NCI-H524 (cell line): ENCODE measurements at places on chromosomes 3 and 15.

DNA sequence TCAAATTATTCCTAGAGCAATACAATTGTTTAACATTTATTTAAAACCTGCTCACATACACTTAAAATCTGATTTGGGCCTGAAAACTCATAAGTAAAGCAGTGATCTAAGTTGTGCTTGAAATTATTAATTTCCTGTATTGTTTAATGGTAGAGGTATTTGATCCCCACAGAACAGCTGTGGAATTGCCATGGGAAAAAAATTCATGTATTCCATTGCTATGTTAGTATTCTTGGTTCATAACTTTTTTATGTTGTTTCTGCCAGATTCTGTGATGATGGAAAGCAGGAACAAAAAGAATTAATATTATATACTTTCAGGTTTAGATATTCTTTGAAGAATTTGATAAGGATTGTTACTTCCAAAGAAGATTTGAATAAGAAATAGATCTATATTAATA lies 831.5 kb upstream of the NR2F2 start:
- no peak for DNase-seq

- DNase-seq: no peak
Measured at GRCh38 chr3:10764259-10765051, 51.6 kb upstream of the SLC6A11 start.

GRCh38 chr3:150663461-150663860 lies 40.3 kb downstream of the ERICH6 start:
- DNase-seq: no peak

- DNase-seq: no peak
Measured at GRCh38 chr15:42343596-42344232, 15.6 kb upstream of the CAPN3 start.

DNA sequence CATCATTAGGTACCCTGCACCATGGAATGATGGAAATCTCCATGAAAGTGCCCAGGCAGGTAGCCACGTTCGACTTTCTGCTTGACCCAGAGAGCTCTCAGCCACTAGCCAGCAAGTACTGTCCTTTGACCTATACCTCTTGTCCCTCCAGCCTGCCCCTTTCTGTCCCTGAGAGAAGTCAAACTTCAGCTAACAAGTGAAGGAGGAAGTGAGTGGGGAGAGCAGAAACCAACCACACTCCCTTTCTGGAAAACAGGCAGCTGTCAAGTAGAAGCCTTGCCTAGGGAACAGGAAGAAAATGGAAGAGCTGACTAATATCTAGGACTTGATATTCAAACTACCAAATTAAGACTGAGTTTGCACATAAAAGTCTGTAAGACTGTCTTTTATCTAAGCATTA lies 30.3 kb upstream of the FSTL1 start:
- DNase-seq: no peak

GRCh38 chr3:60742606-60743145 lies 508.6 kb downstream of the FHIT start:
- no peak for DNase-seq

- peak; percentile 89 for DNase-seq
Measured at GRCh38 chr15:85600001-85600400, 194.7 kb downstream of the KLHL25 start.

GRCh38 chr3:36124118-36124796 lies 256.0 kb upstream of the STAC start:
- peak; percentile 14 for DNase-seq

- no peak for DNase-seq
Measured at GRCh38 chr3:139838269-139838957, 96.6 kb upstream of the CLSTN2 start.

- DNase-seq: no peak
Measured at GRCh38 chr3:52839892-52840545, 5.2 kb upstream of the MUSTN1 start.

DNA sequence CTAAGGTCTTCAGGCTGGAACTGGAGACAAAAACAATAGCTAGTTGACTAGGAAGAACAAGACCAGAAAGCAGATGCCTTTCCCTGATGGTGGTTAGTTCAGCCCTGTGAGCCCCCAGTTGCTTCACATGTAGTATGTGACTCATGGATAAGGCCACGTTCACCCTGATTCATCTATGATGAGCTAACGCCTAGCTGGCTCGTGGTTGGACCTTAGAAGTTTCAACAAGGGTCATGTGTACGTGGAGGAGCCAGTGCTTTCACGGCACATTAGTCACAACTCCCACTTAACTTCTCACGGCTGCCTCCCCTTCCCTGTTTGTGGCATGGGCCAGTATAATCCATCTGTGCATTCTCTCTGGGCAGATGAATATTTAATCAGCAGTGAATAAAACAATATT lies 20.6 kb downstream of the COL8A1 start:
- no peak for DNase-seq

GRCh38 chr3:136836511-136837156 lies 17.7 kb downstream of the SLC35G2 start:
- DNase-seq: peak; percentile 91

- peak; percentile 70 for DNase-seq
Measured at GRCh38 chr3:63193647-63194046, 84.5 kb upstream of the SYNPR start.

DNA sequence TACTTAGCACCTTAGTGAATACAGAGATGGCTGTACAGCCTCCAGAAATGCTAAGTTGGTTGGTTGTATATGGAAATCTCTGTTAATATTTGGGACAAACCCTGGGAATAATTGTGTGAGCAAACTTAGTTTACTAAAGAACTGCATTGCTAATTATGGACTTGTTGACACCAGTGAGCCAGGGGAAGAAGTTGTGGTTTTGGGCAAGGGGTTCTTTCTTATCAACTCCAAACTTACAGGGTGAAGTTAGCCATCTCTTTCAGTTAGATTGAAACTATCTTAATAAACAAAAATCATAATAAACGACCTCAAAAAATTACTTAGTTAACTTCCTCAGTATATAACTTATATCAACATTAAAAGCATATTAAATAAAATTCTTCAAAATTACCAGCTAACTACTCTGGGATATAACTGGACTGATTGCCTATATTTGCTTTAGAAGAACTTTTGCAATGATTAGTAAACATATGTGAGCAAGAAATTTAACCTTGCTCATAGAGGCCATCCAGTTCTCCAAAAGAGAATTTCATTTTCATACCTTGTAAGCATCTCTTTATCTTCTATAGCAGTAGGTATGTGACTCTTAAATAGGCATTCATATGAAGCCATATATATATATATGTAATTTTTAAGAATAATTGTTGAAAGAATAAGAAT lies 24.7 kb downstream of the MBNL1 start:
- no peak for DNase-seq

DNA sequence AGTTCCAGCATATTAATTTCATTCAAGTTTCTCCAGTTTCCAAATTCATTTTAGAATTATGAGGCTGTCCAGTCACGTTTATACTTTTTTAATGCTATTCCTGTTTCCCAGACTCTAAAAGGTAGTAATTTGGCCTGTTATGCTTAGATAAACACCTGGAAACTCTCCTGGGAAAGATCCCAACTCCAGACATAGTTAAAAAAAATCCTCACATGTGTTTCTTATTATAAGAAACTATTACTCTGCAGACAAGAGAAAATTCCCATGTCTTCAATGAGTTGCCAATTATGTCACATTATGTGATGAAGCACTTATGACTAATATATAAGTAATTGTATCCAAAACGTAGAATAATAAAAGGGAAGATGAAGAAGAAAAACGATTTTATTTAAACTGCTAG lies 137.1 kb upstream of the TMC3 start:
- no peak for DNase-seq

- DNase-seq: peak; percentile 88
Measured at GRCh38 chr15:68672781-68673205, 94.0 kb downstream of the CORO2B start.

- DNase-seq: no peak
Measured at GRCh38 chr3:60424942-60425341, 826.3 kb downstream of the FHIT start.

DNA sequence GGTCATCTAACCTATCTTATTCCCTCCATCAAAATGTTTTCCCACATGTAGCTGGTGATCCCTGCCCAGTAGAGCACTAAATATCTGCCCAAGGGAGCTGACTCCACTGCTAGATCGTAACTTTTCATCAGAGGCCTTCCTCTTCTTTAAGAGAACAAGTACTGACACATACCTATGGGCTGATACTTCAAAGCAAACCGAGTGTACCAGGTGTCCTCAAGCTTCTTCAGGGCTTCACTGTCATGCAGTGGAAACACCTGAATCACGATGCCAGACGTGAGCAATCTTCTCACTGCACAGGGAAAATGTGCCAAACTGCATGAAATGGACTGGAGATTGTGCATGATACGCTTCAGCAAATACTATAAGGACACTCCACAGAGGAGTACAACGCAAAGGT lies 41.6 kb downstream of the ANO10 start:
- no peak for DNase-seq

- DNase-seq: no peak
Measured at GRCh38 chr3:179769411-179770247, 116.8 kb downstream of the USP13 start.

- DNase-seq: no peak
Measured at GRCh38 chr3:71345429-71346040, 238.0 kb downstream of the FOXP1 start.

- no peak for DNase-seq
Measured at GRCh38 chr15:56393277-56393676, 28.1 kb downstream of the TEX9 start.

GRCh38 chr3:4417449-4417848 lies 49.6 kb downstream of the SUMF1 start:
- DNase-seq: no peak

DNA sequence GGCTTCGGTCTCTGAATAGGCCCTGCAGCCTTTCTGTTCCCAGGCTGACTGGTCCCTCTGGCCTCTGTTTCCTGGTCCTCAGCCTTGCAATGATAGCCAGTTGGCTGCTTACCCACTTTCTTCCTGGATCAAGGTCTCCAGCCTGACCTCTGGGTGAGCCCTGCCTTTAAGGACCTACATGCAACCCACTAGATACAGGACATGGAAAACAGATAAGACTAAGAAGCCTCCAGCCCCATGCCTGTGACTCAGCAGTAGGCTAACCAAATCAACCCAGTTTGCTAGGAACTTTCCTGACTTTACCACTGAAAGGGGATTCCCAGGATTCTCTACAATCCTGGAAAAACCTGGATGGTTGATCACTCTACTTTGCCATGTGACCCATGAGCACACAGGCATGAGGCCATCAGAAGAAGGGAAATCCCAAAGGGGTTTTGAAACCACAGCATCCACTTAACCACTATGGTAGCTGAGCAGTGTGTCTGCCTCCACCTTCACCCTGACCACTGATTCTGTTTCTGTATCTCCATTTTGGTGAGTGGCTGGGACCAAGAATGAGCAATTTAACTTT lies 188.1 kb downstream of the CHST2 start:
- DNase-seq: no peak

DNA sequence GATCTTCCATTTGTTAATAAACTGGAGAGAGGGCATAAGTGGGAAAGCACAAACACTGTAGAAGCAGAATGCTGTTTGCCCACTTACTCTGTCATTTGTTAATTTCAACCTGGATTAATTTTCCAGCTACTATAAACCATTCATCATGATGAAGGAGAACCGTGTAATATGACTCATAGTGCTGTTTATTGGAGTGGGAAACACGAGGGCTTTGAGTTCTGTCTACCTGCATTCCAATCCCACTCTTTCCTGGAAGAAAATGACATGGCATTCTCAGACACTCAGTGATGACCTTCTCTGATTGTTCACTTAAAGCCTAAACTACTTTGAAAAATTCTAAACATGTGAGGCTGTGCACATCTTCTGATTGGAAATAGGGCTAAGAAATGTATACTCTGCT lies 826.7 kb downstream of the AGBL1 start:
- no peak for DNase-seq

DNA sequence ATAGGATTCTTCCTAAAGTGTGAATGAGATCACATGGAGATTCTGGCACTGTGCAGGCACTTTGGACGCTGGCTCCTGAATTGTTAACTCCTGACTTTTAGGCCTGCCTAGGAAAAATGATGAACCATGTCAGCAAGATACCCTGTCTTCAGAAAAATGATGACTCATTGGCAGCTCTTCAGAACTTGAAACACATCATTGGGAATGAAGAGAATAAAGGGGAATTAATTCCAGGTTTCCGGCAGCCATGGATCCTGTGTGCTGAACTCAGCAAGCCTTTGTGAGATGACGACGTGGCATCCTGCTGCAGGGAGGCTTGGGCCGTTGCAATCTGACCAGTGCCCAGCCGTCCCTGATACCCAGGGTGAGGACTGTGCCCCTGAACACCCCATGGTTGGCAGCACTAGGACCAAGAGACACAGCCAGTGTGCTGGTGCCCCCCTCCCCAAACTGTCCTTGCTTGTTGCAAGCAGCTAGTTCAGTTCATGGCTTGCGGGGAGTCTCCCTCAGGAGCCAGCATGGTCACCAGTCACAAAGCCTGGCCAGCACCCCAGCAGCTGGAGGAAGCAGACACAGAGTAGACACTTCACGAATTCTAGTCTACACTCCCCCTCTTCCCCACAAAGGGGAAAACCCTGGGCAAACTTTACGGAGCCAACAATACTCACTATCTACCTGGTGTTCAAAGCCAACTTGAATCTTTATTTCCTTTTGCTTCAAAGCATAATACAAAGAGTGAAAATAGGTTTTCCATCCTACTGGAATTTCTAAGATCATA lies 7.8 kb upstream of the LIPC start:
- DNase-seq: no peak

DNA sequence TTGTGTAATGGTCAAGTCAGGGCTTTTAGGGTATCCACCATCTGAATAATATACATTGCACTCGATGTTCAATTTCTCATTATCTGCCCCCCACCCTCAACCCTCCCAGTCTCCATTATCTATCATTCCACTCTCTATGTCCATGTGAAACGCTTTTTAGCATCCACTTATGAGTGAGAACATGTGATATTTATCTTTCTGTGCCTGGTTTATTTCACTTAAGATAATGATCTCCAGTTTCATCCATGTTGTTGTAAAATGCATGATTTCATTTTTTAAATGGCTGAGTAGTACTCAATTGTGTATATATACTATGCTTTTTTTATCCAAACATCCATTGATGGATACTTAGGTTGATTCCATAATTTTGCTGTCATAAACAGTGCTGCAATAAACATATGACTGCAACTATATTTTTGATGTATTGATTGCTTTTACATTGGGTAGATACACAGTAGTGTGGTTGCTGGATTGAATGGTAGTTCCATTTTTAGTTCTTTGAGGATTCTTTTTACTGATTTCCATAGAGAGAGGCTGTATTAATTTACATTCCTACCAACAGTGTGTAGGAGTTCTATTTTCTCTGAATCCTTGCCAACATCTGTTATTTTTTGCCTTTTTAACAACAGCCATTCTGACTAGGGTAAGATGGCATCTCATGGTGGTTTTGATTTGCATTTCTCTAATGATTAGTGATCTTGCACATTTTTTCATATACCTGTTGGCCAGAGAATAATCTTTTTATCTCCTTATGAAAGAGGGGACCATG lies 332.9 kb upstream of the TGFBR2 start:
- DNase-seq: no peak

DNA sequence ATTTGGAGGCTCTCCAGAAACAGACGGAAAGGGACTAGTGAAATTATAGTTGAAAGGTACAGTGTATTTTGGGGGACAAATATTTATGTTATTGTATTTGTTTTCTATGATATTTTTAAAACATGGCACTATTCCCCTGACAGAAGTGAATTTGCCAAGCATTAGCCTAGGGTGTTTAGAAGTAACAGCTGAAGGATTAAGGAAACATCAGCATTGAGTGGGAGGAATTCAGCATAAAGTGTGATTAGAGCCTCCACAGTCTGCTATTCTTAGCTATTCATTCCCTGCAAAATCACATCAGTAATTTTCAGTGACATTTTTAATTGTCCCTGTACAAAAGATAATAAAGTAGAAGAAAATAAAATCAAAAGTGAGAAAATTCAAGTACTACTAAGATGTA lies 231.4 kb downstream of the ROBO2 start:
- peak; percentile 11 for DNase-seq

- peak; percentile 48 for DNase-seq
Measured at GRCh38 chr3:114839476-114839875, 307.6 kb downstream of the ZBTB20 start.
